Activated CD4-positive, alpha-beta T cell treated with anti-CD3 and anti-CD28 coated beads, Interleukin-2, amount 10 ng/mL, durations not matched to agents 24 days and 14 days (primary cell): ENCODE measurements at places on chromosomes 4 and X.
A peak's percentile ranks its signal among the peaks of the same experiment; 100 is the strongest.

- H3K4me3 ChIP-seq, result no peak overlapping the region
- H3K36me3 ChIP-seq, result no peaks in the 10 kb centered on the region
- no peaks in the 10 kb centered on the region for H3K27me3 ChIP-seq
- no peak for DNase-seq
- no peaks in the 10 kb centered on the region for H3K4me1 ChIP-seq
These were observed 148.4 kb downstream of the STPG2 start for GRCh38 chr4:97994765-97995465.

GRCh38 chr4:155789391-155789790 lies 30.6 kb downstream of the GUCY1B1 start:
- no peaks in the 10 kb centered on the region for H3K4me1 ChIP-seq
- no peak overlapping the region for H3K27ac ChIP-seq
- DNase-seq, result no peak
- no peaks in the 10 kb centered on the region for H3K27me3 ChIP-seq
- no peaks in the 10 kb centered on the region for H3K36me3 ChIP-seq

- H3K36me3 ChIP-seq, result no peaks in the 10 kb centered on the region
- peak overlapping the region; percentile 59 for H3K4me3 ChIP-seq
- no peak overlapping the region for H3K27ac ChIP-seq
- peaks cover 73% of the 10 kb centered on the region for H3K27me3 ChIP-seq
These were observed 5.2 kb upstream of the ARX start for GRCh38 chrX:25020905-25021449.

DNA sequence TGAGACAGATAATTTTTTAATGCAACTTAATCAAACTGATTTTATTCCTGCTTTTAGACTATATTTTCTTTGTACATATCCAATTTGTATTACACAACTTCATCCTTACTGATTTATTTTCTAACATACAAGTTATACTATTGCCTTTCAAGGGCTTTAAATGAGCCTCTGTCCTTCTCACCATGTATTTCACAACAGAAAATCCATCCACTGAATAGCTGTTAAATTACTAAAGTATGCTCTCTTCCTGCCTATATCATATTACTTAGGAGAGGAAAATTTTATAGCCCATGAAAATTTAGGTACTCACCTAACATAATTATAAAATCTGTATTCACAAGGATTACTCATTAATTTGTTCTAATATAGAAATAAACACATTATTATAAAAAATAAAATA lies 528.6 kb downstream of the ANKRD50 start:
- DNase-seq, result no peak
- H3K27ac ChIP-seq, result no peak overlapping the region
- no peaks in the 10 kb centered on the region for H3K4me1 ChIP-seq
- H3K36me3 ChIP-seq, result no peaks in the 10 kb centered on the region

GRCh38 chr4:792626-793092 lies 33.3 kb downstream of the CPLX1 start:
- peaks cover 37% of the 10 kb centered on the region for H3K27me3 ChIP-seq
- H3K36me3 ChIP-seq, result peaks cover 3% of the 10 kb centered on the region
- H3K4me3 ChIP-seq, result peak overlapping the region; percentile 75
- H3K4me1 ChIP-seq, result peaks cover 14% of the 10 kb centered on the region
